ENCODE measurements at places on chromosomes 5 and 9. TPM values are rescaled to one million over a fixed set of nuclear protein-coding genes. Genes with fewer than 3 reads are reported as not detected.

The PLCXD3 gene
- not detected for total RNA-seq

The LCN6 gene
- not detected for total RNA-seq

The AQP7 gene
- not detected for total RNA-seq

The HAVCR1 gene
- not detected for total RNA-seq

The HK3 gene
- 0.06 TPM for total RNA-seq

The OR13J1 gene
- not detected for total RNA-seq

Data from activated CD8-positive, alpha-beta memory T cell treated with anti-CD3 and anti-CD28 coated beads for 36 hours (primary cell).